ENCODE measurements at places on chromosomes 1 and 21.

DNA sequence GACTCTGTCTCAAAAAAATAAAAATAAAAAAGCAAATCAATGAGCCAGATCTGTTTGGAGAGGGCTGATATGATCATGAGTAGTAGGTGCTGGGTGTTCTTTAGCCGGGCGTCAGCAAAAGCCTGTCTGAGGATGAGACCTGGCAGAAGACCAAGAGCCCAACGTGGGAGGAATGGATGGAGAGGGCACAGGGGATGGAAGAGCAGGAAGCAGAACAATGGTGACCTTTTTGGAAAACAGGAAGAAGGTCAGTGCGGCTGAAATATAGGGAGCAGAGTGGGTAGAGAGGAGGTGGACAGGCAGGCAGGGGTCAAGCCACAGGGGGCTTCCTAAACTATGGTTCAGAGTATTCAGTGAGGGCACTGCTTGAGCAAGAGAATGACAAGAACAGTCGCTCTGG, 30.9 kb downstream of the VWA5B1 start:
- no peak for DNase-seq

- no peak for DNase-seq
Observed at GRCh38 chr1:85568660-85569059, 11.9 kb upstream of the CCN1 start.

GRCh38 chr1:39405358-39405757, 86.1 kb upstream of the BMP8A start:
- DNase-seq, result no peak

DNA sequence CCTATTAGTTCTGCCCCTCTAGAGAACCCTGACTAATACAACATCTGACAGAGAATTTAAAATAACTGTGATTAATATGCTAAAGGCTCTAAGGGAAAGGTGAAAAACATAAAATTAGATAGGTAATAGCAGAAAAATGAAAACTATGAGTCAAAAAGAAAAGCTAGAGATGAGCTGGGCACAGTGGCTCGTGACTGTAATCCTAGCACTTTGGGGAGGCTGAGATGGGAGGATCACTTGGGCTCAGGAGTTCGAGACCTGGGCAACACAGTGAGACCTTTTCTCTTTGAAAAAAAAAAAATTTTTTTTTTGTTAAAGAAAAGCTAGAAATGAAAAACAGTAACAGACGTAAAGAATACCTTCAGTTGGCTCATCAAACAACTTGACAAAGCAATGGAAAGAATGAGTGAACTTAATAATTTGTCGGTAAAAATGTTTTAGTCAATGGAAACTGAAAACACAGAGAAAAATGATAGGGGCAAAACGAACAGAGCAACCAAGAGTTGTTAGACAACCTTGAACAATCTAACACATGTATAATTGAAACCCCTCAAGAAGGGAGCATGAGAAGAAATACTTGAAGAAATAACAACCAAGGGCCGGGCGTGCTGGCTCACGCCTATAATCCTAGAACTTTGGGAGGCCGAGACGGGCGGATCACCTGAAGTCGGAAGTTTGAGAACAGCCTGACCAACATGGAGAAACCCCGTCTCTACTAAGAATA, 132.9 kb upstream of the GFI1 start:
- DNase-seq, result no peak

- no peak for DNase-seq
Observed at GRCh38 chr1:164781972-164782371, 223.0 kb downstream of the PBX1 start.

GRCh38 chr1:97680470-97680869, 240.4 kb downstream of the DPYD start:
- DNase-seq, result no peak

GRCh38 chr1:230310381-230311163, 115.6 kb downstream of the PGBD5 start:
- DNase-seq, result peak; percentile 62

- DNase-seq, result no peak
Observed at GRCh38 chr1:59218521-59219236, 78.2 kb upstream of the FGGY start.

- DNase-seq, result no peak
Observed at GRCh38 chr21:25640202-25640942, 1.3 kb downstream of the JAM2 start.

- DNase-seq, result no peak
Observed at GRCh38 chr1:12587981-12588640, 29.9 kb downstream of the DHRS3 start.

DNA sequence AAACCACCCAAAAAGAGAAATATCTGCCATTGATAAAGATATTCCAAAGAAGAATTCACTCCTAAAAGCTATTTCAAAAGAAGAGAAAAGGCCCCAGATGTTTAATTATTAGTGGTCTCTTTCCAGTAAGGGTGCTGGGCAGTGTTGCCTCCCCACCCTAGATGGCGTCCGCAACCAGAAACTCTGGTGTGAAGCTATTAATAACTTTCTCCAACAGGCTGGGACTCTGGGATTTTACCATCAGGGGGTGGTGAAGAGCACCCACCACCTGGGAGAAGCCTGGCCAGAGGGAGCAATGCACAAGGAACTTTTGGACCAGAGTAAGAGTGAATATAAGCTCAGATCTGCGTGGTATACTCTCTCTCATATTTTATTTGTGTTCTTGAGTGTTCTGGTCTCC, 115.4 kb upstream of the TIAM1 start:
- no peak for DNase-seq

DNA sequence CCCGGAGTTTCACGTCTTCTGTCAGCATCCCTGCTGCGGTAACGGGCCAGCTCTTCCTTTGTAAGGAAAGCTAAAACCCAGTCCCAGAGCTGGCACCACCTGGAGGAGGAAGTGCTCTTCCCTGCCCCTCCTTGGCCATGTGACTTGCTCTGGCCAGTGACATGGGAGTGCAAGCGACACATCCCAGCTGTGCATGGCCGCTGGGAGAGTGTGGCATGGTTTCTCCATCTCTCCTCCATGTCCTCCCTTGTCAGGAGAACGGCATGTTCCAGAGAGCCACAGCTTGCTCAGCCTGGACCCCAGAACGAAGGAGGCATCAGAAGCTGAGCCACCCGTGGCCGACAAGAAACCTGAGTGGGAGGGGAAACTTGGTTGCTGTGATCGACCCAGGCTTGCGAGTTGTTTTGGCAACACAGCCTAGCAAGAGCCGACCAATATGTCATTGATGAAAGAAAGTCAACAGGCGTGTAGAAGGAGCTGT, 2.7 kb upstream of the PRXL2B start:
- peak; percentile 76 for DNase-seq

- no peak for DNase-seq
Observed at GRCh38 chr1:163090321-163090945, 21.3 kb downstream of the RGS4 start.

DNA sequence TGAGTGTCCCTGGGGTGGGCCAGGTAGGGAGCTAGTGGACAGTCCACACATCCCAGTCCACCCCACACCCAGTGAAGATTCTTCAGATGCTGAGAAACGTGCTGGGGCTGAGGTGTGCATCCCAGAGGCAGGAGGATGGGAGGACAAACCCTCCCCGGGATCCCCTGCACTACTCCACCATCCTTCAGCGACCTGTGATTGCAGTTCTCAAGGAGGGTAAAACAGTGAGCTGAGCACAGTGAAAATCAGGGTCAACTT, 51.0 kb downstream of the ELK4 start:
- no peak for DNase-seq

DNA sequence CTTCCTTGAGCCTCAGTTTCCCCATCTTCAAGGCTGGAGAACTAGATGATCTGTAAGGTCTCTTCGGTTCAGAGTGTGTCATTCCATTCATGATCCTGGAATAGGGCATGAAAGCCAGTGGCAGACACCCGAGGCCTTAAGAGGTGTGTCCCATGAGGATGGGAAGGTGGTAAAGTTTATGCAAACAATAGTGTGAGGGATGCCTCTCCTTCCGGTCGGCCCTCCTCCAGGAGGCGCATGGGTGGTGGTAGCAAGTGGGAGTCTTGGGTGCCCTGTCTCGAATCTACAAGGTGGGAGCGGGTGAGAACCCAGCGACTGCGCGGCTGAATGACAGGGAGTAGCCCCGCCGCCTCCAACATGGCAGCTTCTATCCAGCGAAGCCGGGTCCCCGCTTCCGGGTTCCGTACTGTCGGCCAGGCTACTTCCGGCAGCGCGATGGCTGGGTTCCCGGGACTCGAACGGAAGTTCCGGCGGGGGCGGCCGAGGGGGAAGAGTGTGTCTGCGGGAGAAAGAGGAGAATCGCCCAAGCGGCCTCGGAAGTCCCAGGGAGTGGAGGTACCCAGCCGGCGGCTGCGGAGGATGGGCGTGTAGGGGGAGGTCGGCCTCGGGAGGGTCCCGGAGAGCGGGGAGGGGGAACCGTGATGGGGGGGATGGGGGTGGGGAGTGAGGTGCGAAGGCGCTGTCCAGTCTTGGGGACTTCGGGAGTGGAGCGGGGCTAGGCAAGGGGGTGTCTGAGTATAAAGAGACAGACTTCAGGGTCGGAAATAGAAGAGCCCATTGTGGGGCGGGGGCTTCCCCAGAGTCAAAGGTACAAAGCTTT, at the start of gene LYPLA2:
Gene LYPLA2, plus strand, starts transcription at position 450 of the 820 bp plus-strand sequence. CDS start 1,538 bp downstream, outside the sequence.
- DNase-seq, result peak; percentile 88

GRCh38 chr1:219757890-219758289, 145.0 kb upstream of the ZC3H11B start:
- DNase-seq, result no peak

DNA sequence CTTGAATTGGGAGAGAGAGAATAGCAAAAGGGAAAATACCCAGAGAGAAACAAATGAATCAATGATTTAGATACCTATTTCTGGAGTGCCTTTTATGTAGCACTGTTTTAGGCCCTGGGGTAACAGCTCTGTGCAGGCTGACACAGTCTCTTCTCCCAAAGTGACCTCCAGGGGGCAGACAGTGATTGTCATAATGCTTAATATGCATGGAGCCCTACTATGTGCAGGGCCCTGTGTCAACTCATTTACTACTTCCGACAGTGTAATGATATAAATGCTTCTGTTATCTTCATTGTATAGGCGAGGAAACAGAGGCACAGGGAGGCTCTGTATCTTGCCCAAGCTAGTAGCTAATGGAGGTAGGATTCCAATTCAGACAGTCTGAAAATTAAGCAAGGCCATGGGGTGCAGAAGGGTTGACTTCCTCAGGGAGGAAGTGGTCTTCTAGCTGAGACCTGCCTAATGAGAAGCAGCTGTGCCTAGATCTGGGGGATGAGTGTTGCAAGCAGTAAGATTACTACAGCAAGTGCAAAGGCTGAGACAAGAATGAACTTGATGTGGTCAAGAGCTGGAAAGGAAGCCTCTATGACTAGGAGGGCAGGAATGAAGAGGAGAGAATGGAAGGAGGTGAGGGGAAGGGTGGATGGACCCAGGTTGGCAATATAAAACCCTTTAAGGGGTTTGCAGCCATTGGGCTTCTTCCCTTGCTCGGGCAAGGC, 16.2 kb upstream of the SERINC2 start:
- no peak for DNase-seq

- DNase-seq, result no peak
Observed at GRCh38 chr1:242828828-242829227, 304.3 kb upstream of the PLD5 start.
